ENCODE measurements at places on chromosomes 12 and 14.
A peak's percentile ranks its signal among the peaks of the same experiment; 100 is the strongest.

DNA sequence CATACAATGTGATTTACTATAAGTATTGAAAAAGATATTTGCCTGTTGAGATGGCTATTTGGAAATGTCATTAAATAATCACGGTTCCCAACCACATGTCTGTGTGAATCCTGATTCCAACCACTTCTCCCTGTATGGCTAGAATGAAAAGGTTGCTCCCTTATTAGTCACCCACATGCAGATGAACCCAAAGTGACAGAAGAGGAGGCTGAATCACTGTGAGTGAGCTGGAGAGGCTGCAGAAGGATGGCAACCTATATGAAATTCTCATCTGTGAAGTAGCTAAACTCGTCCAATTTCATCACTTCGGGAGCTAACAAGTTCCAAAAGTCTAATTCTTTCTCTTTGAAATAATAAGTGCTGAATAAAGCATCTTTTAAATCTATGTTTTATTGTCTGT lies 300.5 kb downstream of the PRKD1 start:
- peak; percentile 84 for DNase-seq
- H3K27me3 ChIP-seq: no peaks in the 10 kb centered on the region
- H3K4me3 ChIP-seq: no peak overlapping the region
- peak overlapping the region; percentile 23 for H3K27ac ChIP-seq

DNA sequence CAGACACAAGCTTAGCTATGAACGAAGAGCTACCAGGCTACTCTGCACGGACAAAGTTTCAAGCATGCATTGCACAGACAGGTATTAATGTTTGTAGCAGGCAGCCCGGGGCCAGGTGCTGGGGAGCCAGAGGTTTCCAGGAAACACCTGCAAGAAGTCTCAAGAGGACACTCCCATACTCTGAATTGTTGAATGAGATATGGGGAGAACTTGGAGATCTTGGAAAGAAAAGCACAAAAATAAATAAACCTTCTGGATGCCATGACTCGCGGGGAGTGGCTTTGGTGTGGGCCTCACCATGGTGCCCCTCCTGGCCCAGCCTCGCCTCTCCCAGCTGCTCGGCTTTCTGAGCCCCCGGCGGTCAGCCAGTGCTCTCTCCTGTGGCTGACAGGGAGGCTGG lies 186.8 kb downstream of the TTC7B start:
- no peak overlapping the region for H3K27ac ChIP-seq
- no peaks in the 10 kb centered on the region for H3K27me3 ChIP-seq
- no peak overlapping the region for H3K4me3 ChIP-seq
- H3K36me3 ChIP-seq: no peaks in the 10 kb centered on the region

- H3K4me1 ChIP-seq: no peaks in the 10 kb centered on the region
- DNase-seq: no peak
- H3K4me3 ChIP-seq: no peak overlapping the region
- no peaks in the 10 kb centered on the region for H3K36me3 ChIP-seq
- H3K27ac ChIP-seq: no peak overlapping the region
Measured at GRCh38 chr12:129701631-129702101, 202.2 kb downstream of the TMEM132D start.

DNA sequence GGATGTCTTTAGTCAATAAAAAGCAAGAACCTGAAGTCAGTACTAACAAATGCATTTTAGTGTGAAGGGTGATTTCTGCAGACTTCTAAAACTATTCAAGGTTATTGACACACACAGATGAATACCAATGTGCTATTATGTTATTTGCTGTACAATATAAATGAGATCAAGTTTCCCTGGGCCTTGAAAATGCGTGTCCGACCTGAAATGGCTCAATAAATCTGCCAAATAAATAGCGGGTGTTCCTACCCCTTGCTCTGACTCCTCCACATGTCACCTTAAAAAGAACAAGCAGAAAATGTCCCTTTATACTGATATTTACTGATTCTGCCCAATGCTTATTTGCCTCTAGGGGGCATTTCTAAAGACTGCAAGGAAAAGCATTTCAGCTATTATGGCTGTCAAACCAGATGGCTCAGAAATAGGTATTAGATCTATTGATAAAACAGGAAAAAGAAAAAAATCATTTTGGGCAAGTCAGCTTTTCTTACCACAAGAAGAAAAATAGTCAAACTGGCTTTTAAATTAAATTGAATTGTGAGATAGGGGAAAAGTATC lies 367.3 kb upstream of the KITLG start:
- peaks cover 31% of the 10 kb centered on the region for H3K4me1 ChIP-seq
- DNase-seq: no peak
- no peak overlapping the region for H3K4me3 ChIP-seq
- no peaks in the 10 kb centered on the region for H3K27me3 ChIP-seq
- no peak overlapping the region for H3K27ac ChIP-seq

DNA sequence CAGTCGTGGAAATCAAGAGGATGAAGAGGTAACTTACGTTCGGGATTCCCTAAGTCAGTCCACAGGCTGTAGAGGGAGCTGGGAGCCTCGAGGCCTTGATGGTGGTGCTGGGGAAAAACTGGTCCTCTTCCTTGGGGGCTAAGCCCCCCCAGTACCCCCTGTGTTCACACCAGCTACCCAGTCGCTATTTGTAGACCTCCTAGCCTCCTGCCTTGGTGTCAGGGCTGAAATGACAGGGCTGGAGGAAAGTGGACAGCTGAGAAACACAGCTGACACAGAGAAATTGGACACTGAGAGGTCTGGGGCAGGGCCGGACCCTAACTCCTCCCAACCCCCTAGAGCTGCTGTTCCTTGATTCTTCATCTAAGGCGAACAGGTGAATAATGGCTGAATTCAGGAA lies at the start of gene STAC3:
Gene STAC3, minus strand, starts transcription at position 232 of the 400 bp plus-strand sequence. CDS start 1,551 bp downstream, outside the sequence.
- H3K27ac ChIP-seq: no peak within 1 kb of the TSS
- no peaks in the 10 kb centered on the region for H3K4me1 ChIP-seq
- no peaks in the 10 kb centered on the region for H3K27me3 ChIP-seq
- DNase-seq: no peak

GRCh38 chr12:30754383-30754749 lies 385 bp downstream of the CAPRIN2 start:
- peaks cover 42% of the 10 kb centered on the region for H3K4me1 ChIP-seq
- peaks cover 8% of the 10 kb centered on the region for H3K36me3 ChIP-seq
- H3K4me3 ChIP-seq: peak overlapping the region; percentile 85
- DNase-seq: no peak
- H3K27ac ChIP-seq: peak overlapping the region; percentile 70

- no peak for DNase-seq
- no peak overlapping the region for H3K4me3 ChIP-seq
- H3K27ac ChIP-seq: no peak overlapping the region
- H3K27me3 ChIP-seq: no peaks in the 10 kb centered on the region
- H3K4me1 ChIP-seq: no peaks in the 10 kb centered on the region
Measured at GRCh38 chr12:66768293-66768692, 89.4 kb upstream of the GRIP1 start.

- H3K27me3 ChIP-seq: no peaks in the 10 kb centered on the region
- no peak for DNase-seq
- no peaks in the 10 kb centered on the region for H3K36me3 ChIP-seq
- H3K4me1 ChIP-seq: no peaks in the 10 kb centered on the region
Measured at GRCh38 chr14:104891664-104892530, 26.8 kb downstream of the CEP170B start.

DNA sequence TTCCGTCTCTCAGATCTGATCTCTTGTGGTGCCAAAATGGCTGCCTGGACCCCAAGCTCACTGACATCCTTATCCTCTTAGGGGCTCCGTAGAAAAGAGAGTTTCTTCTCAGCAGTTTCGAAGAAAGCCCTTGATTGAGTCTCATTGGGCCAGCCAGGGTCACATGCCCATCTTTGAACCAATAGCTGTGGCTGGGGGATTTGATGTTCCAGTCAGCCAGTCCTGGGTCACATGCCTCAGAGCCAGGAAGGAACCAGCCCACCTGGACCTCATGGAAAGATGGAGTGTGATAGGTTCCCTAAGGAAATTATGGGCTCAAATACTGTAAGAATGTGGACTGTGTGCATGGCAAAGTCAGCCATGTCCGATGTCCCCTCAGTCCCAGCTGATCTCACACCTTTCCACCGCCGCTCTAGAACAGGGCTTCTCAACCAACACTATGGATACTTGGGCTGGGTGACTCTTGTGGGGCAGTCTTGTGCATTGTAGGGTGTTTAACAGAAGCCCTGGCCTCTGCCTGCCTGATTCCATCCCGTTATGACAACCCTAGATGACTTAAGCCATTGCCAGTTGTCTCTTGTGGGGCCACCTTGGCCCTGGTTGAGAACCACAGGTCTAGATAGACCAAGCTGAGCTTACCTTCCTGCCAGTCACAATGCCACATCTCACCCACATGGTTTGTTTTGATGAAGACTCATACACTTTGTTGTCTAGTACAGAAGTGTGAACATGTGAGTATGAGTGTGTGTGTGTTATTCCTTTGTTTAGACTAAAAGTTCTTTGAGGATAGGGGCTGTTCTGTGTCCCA lies 163.9 kb downstream of the ADGRD1 start:
- no peaks in the 10 kb centered on the region for H3K27me3 ChIP-seq
- H3K4me3 ChIP-seq: no peak overlapping the region
- peaks cover 22% of the 10 kb centered on the region for H3K4me1 ChIP-seq

GRCh38 chr12:57143454-57143853 lies 4.0 kb downstream of the LRP1-AS start:
- H3K27ac ChIP-seq: no peak overlapping the region
- no peak overlapping the region for H3K4me3 ChIP-seq
- H3K36me3 ChIP-seq: peaks cover 84% of the 10 kb centered on the region
- H3K27me3 ChIP-seq: no peaks in the 10 kb centered on the region
- DNase-seq: no peak

DNA sequence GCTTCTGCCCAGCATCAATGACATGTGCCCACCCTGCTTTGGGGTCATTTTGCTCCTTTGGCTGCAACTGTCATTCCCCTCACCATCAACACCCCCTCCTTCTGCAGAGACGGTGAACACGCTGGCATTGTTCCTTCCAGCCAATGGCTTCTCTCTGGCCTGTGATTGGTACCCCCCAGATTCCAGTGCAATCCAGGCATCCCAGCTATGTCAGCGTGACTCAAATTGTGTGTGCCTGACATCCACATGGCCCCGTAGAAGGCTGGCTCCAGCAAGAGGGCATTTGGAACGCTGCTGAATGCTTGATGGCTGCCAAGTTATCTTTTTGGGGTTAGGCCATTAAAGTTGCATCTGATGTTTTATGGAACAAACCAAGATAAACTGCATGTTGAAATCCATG lies 21.0 kb upstream of the CCND2 start:
- peaks cover 4% of the 10 kb centered on the region for H3K27me3 ChIP-seq
- no peaks in the 10 kb centered on the region for H3K36me3 ChIP-seq
- no peak overlapping the region for H3K27ac ChIP-seq
- H3K4me1 ChIP-seq: no peaks in the 10 kb centered on the region

- 0 out of 2 replicates have a peak, but pooled peaks cover 13% of the 10 kb centered on the region for H3K4me1 ChIP-seq
- no peak overlapping the region for H3K4me3 ChIP-seq
- no peak overlapping the region for H3K27ac ChIP-seq
- no peaks in the 10 kb centered on the region for H3K27me3 ChIP-seq
Measured at GRCh38 chr12:1698720-1699119, 7.8 kb downstream of the ADIPOR2 start.

DNA sequence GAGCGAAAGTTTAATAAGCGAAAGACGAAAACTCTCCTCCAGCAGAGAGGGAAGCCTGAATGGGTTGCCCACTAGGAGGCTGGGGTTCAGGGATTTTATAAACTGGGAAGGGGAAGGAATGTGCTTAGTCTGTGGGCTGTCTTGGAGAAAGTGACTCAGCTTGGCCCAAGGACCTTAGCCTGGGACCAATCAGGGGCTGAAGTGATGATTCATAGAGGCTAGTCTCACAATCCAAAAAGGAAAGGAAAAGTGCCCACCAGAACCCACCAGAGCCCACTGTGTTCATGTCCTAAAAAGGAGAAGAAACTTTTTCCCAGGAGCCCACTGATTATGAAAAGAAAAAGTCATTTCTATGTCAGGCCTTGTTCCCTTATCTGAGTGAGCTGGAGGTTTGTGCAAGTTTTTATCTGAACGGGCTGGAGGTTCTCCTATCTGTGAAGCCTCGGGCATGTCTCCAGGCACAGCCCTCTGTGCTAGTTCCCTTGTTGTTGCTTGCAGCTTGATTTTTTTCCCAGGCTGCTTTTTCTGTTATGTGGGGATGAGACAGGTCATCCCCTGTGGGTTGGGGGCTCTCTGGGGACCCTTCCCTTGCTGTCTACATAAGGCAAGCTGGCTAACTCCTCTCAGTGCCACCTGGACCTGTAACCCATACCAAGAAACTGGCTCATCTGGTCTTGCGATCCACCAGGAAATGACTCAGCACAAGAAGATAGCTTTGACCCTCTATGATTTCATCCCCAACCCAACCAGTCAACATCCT lies 8.3 kb upstream of the GOLGA5 start:
- H3K27me3 ChIP-seq: no peaks in the 10 kb centered on the region
- peak overlapping the region; percentile 81 for H3K27ac ChIP-seq
- DNase-seq: peak; percentile 88

DNA sequence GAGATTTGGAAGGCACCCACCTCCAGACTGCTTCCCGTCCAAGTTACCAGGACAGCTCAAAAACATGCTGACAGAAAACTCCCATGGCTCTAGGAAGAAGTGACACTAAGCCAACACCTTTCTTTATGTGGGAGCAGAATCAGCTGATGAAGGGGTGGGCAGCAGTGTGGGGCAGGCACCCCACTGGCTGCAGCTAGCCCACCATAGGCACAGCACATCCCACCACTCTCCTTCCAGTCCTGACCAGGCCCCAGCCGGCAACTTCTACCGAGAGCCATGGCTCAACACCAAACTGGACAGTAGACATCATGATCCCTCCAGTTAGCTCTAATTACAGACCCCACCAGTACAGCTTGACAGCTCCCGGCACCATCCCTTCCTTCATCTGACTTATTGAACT lies 45.0 kb downstream of the SH2B3 start:
- H3K27ac ChIP-seq: peak overlapping the region; percentile 27
- H3K4me1 ChIP-seq: peaks cover 11% of the 10 kb centered on the region
- no peak overlapping the region for H3K4me3 ChIP-seq
- peaks cover 56% of the 10 kb centered on the region for H3K36me3 ChIP-seq
- H3K27me3 ChIP-seq: no peaks in the 10 kb centered on the region

DNA sequence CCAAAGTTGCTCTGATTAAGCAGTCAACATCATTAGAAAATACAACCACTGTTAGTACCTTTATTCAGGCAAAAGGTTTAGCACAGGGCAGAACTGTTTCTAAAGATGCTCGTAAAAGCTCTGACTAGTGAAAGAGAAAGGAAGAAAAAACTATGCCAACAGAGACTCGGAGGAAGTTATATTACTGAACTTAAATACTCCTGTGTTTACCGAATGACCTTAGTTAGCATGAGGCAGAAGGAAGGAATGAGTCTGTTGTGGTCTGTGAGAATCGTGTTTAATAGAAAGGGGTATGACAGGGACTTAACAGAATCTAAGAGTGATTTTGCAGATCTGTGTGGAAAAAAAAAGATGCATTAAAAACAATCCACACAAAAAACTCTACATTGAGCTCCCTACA lies 84.1 kb upstream of the OVCH1 start:
- no peaks in the 10 kb centered on the region for H3K36me3 ChIP-seq
- peak; percentile 56 for DNase-seq
- H3K27ac ChIP-seq: peak overlapping the region; percentile 23
- no peak overlapping the region for H3K4me3 ChIP-seq
